ENCODE measurements at places on chromosomes 2 and 18.

DNA sequence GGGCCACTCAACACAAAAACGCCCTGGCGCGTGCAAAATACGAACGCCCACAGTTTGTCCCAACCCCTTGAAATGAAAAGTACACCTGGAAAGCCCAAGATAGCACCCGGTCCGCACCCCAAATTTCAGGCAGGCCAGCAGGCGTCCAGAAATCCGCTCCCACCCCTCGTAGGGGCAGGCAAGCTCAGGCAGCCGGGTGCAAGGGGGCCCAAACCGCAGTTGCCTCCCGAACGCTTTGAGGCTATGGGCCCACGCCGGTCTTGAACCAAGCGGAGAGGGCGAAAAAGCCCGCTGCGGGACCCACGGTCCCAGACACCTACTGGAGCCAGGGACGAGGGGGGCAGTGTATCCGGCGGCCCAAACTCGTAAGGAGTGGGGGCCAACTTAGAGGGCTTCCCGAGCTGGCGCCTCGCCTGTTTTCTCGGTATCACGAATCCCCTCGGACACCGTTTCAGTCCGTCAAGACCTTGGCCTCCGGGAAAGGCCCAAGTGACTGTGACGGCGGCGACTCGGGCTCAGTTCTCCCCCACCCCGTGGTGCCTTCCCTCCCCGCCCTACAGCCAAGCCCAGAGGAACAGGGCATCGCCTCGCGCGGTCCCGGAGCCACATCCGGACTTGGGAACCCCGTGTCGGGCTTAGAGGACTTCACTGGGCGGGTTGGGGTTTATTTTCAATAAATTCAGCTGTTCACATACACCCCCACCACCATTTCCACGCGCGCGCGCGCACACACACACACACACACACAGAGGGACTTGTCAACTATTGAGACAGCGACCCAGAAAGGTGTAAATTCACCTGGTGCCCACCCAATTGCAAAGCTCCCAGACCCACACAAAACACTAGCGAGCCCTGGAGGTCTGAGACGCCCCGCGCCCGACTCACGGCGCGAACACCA, 6.2 kb upstream of the SATB2 start:
- DNase-seq, result no peak

- no peak for DNase-seq
These were observed 85.3 kb downstream of the MREG start for GRCh38 chr2:215928086-215928485.

DNA sequence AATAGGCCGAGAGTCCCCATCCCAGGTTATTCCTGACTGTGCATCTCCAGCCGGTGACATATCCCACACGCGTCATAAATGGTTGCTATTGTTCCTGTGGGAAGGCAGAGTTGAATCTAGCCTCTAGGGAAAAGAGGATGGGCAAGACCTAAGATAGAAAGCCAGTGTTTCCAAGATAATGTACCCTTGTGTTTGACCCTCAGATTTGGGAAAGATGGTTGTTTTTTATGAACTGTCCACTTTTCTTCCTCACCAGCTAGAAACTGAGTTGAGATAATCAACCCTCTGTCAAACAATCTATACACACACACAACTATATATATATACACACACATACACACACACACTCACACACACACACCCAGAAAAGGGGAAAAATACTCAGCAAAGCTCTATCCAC, 131.0 kb downstream of the PRKCE start:
- no peak for DNase-seq

- DNase-seq, result no peak
These were observed 779.2 kb downstream of the CNTNAP5 start for GRCh38 chr2:124804014-124804940.

DNA sequence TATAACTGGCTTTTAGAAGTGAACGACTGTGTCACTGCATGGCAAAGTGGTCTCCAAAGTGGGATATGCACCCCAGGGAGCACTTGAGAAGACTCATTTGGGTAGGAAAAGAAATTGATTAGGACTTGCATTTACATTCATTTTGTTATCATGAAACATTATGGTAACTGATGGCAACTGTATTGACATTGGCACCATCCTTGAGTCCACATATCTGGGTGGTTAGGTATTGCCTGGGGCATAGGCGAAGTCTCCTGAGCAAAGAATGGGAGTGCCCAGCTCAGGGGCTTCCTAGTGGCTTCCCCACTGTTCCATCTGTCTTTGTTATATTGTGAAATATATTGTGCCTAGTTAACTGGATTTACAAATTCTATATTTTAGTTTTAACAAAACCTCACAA, 29.2 kb downstream of the SPATS2L start:
- no peak for DNase-seq

- DNase-seq, result no peak
These were observed 59.6 kb downstream of the SPIRE1 start for GRCh38 chr18:12598181-12598930.

GRCh38 chr18:43932140-43932539, 654.9 kb upstream of the SYT4 start:
- no peak for DNase-seq

GRCh38 chr2:50952596-50952995, 79.3 kb downstream of the NRXN1 start:
- no peak for DNase-seq

DNA sequence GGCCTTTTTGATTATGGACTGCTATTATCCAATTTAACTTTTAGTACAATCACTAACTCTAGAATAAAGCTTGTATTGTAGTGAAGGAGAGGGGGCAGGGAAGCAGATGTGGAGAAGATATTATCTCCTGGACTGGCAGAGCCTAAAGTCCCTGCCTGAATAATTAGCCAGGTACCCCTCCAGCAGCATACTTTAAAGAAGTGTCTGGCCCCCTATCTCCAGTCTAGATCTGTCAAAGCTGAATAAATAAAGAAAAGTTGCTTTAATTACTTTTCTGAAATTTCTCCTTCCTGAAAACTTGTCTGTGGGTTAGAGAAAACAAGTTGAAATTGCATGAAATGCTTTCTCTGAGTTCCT, 258.2 kb downstream of the SLC8A1 start:
- DNase-seq, result no peak

- no peak for DNase-seq
These were observed 5.6 kb downstream of the WNT10A start for GRCh38 chr2:218885981-218886947.

DNA sequence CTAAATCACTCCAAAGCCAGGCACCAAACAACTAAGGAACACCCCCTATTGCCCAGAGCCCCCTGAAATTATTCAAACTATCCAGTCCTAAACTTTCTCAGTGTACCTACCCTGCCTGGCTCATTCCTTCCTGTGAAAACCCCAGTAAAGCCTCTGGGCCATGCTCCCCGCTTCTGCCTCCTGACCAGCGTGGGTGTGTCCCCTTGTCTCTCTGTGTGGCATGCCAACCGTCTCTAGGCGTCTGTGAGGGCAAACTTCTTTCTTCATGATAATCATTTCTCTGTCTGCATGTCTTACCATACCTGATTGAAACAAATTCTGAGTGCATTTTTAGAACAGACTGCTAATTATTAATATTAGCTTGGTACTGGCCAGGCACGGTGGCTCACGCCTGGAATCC, 109.0 kb upstream of the MSH2 start:
- DNase-seq, result no peak

- DNase-seq, result peak; percentile 18
These were observed 62.7 kb downstream of the ZCCHC2 start for GRCh38 chr18:62585274-62586150.

GRCh38 chr2:215140166-215140707, 1.8 kb upstream of the ABCA12 start:
- DNase-seq, result no peak

DNA sequence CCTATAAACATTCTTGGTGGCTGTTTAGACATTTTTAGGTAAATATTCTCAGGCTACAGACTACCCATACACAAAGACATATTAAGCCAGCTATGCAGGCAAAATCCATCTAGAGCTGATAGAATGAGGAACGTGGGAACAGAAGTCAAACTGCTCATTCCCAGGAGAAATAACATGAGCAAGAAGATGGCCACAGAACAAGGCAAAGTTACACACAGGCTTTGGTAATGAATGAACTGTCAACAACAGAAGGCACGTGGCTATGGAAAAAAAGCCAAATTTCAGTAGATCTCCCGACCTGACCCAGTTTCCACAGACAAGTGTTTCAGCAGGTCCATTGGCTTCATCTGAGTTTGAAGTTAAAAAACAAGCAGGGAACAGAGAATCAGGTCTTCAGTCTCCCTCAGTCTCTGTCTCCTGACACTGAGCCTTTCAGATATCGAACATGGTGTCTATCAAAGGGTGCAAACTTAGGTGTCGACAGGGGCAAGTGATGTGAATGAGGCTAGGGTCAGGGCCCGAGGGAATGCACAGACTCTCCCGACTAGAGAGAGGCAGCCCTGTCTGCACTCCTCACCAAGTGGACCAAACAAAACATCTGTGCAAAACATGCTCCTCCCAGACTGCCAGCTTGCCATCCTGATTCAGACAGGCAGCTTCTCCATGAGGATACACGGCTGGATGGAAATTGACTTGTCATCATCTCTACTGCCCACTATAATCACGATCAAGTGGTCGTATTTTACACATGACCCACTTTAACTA, 25.9 kb downstream of the SIGLEC15 start:
- DNase-seq, result no peak

DNA sequence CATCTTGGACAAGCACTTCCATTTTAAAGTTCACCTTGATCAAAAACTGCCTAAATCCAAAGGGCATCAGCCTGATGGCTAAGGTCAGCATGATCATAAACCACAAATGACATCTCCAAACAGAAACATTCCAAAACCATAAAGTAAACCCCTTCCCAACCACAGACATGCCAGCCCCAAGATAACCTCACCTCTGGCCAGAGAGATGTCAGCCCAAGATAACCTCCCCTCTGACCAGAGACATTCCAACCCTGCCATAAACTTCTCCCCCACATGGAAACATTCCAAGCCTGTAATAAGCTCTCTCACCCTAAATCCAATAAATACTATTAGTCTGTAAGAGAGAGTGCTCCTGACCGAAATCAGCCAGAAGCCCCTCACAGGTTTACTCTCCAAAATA, 18.6 kb upstream of the MARCO start:
- no peak for DNase-seq

- no peak for DNase-seq
These were observed 441.2 kb upstream of the ZNF804A start for GRCh38 chr2:184157141-184157540.

- no peak for DNase-seq
These were observed 395.3 kb downstream of the LPIN1 start for GRCh38 chr2:12141618-12142258.

DNA sequence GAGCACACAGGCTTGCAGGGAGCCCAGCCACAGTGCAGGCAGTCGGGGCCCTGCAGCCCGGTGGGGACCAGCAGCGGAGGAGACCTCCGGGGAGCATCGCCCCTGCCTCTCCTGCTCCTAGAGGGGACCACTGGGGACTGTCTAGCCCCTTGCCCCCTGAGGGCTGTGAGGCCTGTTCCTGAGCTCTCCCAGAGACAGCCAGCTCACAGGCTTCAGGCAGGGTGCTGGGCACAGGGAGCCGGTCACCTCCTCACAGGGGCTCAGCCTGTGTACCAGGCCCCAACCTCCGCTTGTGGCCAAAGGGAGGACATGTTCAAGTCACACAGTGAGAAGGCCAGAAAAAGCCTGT, 3.5 kb upstream of the NMUR1 start:
- DNase-seq, result no peak

- no peak for DNase-seq
These were observed 2.8 kb downstream of the GAREM2 start for GRCh38 chr2:26175466-26176278.

All from activated CD4-positive, CD25-positive, alpha-beta regulatory T cell treated with anti-CD3 and anti-CD28 coated beads, Interleukin-2, amount 50 U/mL, for 16 hours (primary cell).